ENCODE measurements at places on chromosomes 1 and 21. TPM values are rescaled to one million over a fixed set of nuclear protein-coding genes. Genes with fewer than 3 reads are reported as not detected.

The RAB13 gene
- total RNA-seq = 122 TPM

The LAX1 gene
- total RNA-seq = not detected

The SUSD4 gene
- 4.2 TPM for total RNA-seq

The PPIAL4G gene
- not detected for total RNA-seq

The LRRC71 gene
- total RNA-seq = not detected

The ETNK2 gene
- 18.6 TPM for total RNA-seq

The ECM1 gene
- 1.4 TPM for total RNA-seq

Data from H9 (cell line).